ENCODE measurements at places on chromosomes 12 and 14. TPM values are rescaled to one million over a fixed set of nuclear protein-coding genes. Genes with fewer than 3 reads are reported as not detected.

The EID3 gene
- total RNA-seq: 8.2 TPM

- DNase-seq: no peak
Observed at GRCh38 chr12:91877022-91877421, 268.6 kb downstream of the BTG1 start.

The TMPRSS12 gene
- total RNA-seq: not detected

DNA sequence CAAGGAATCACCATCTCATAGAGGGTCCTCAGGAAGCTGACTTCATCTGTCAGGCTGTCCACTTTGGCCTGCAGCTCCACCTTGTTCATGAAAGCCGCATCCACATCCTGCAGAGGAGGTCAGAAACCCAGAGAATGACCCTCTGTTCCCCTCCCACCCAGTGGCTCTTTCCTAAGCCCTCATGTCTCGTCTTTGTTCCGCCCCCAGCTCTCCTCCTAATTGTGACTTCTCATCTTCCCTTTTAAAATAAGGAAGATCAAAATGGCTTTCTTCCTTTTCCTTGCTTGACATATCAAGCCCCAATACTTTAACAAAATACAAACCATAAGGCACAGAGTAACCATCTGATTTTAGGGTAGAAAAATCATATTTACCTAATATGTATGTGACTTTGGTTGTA is 4.4 kb downstream of the KRT76 start:
- no peak for DNase-seq

The RD3L gene
- total RNA-seq: not detected

The MSRB3 gene
- total RNA-seq: 81.1 TPM

The PARP11 gene
- total RNA-seq: 11.0 TPM

The ADCY6 gene
- 58.5 TPM for total RNA-seq

DNA sequence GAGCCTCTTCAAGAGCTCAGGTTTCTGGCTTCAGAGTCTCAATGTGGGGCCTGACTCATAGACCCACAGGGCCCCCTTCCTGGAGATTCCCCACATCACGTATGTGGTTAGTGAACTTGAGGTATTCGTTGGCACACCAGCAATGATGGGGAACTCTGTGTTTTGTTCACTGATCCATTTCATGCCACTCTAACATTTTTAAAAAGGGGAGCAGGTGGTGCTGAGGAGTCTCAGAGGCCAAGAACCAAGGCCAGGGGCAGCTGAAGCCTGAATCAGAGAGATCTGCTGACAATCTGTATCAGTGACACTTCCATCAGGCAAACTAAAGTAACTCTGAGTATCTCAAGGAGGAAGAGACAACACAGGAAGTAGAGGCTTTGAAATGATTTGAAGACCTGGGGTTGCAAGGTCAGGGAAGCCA is 323.4 kb downstream of the VRK1 start:
- DNase-seq: no peak

- DNase-seq: no peak
Observed at GRCh38 chr12:75747572-75748021, 236.2 kb upstream of the KRR1 start.

The ADAM20 gene
- 1.1 TPM for total RNA-seq

GRCh38 chr14:71359823-71360222 is 452.6 kb downstream of the PCNX1 start:
- DNase-seq: no peak

- DNase-seq: no peak
Observed at GRCh38 chr14:41743140-41743539, 136.5 kb downstream of the LRFN5 start.

The MFAP5 gene
- 147 TPM for total RNA-seq

The ARHGAP9 gene
- 26.5 TPM for total RNA-seq

DNA sequence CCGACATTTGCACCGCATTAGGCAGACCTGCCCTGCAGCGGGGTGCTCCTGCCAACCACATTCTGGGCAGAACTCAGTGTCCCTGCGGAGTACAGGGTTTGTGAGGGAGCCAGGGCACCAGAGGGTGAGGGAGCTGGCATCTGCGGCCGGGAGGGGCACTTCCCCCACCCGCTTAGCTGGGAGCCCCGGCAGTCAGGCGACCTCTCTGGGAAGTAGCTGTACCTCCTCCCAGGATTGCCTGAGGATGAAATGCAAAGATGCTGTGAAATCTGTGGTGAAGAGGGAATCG is 58.6 kb downstream of the ANKRD9 start:
- no peak for DNase-seq

The C1QL4 gene
- total RNA-seq: not detected

DNA sequence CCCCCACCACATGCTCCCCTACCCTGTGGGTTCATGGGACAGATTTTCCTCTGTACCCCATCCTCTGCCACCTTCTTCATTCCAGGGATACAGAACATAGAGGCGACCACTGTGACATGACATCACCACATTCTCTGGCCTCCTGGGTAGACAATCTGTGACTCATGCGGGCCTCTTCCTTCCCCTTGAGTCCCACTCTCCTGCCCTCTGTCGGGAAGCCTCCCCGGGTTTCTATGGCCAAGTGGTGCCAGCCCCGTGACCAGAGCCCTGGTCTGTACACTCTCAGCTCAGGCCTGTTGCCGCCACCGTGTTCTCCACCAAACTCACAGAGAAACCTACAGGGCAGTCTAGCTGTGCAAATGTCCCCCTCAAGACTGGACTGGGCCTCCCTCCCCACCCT is 8.0 kb downstream of the CLMN start:
- no peak for DNase-seq

DNA sequence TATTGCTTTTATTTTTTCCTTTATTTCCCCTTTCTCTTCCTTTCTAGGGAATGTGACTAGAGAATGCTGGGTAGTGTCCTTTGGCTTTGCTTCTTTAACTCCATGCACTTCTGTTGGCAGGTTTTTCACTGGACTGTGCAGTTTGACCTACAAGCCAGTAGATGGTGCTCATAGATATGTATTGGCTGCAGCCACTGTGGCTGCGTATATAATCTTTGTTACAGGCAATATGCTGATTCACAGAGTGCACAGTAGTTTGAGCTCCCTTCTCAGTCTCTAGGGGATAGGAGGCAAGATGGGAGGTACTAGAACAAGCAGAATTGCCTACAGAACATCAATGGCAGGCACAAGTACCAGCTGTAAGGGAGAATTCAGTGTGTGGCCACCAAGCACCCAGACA is 503.5 kb downstream of the LRFN5 start:
- DNase-seq: no peak
